ENCODE measurements at places on chromosomes 11 and 22.

DNA sequence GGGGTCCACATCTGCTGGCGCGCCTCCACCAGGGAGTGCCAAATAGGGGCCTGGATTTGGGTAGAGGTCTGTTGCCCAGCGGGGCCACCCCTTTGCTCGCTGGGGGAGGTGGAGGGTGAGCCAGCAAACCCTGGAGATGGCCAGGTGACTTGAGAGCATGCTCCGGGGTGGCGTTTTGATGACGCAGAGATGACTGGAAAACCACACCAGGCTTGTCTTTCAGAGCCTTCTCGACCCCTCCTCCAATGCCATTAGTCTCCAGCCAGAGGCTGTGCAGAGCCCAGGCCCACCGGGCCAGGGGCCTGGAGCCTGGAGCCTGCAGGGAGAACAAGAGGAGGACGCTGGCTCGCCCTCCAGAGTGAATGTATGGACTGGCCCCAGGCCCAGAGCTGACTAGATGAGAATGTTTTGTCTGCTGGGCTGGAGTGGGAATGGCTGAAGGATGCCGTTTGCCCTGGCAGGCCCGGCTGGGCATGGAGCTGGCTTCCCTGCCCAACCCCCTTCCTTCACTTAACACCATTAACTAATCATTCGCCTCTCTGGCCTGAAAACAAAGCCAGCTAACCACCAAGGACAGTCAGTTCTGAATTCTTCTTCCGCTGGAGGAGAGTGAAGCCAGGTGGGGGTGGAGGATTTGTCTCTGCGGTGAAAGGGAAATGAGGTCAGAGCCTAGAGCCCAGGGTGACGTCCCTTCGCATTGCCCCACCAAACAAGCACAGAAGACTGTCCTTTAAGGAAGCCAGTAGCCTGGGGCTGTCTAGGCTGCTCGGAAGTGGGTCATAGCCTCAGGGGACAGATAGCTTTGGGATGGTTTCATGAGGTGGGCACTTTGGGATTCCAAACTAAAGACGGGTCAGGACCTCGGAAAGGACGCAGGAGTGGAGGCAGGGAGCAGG, 1.6 kb upstream of the MCAM start:
- DNase-seq: peak; percentile 53

DNA sequence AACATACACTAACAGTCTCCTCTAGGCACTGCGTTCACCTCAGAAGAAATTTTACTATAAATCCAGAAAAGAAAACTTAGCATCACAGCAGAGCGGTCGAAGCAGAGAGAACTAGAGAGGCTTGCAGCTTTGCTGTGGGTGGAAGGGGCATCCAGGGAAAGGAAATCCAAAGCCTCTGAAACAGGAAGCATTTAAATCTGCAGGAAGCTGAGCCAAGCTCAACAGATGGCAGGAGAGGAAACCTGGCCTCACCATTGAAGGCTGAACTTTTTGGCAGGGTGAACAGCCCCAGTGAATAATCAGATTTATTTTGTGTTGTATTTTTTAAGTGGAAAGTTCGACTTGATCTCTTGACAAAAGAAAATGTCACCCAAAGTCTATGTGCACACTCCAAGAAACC, 858.1 kb downstream of the OPCML start:
- no peak for DNase-seq

DNA sequence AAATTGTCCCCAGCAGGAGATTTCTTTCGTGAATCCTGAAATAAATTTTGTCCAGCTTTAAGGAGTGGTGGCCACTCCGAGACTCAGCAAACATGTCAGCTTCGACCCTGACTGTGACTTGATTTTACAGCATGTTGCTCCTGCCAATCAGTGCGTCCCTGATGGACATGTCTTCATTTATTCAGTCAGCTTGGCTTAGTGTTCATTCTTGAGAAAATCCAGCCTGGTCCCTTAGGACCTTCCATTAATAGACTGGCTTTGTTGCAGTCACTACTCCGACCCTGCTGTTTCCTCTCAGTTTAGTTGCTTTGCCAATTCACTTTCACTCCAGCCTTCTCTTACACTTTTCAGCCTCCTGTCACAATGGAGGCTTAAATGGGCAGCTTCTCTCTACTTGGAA, 30.5 kb downstream of the TMPRSS5 start:
- DNase-seq: no peak

GRCh38 chr11:59810911-59811259, 307 bp upstream of the MRPL16 start:
- no peak for DNase-seq

- no peak for DNase-seq
These were observed 39.7 kb downstream of the MPPED1 start for GRCh38 chr22:43451371-43452050.

DNA sequence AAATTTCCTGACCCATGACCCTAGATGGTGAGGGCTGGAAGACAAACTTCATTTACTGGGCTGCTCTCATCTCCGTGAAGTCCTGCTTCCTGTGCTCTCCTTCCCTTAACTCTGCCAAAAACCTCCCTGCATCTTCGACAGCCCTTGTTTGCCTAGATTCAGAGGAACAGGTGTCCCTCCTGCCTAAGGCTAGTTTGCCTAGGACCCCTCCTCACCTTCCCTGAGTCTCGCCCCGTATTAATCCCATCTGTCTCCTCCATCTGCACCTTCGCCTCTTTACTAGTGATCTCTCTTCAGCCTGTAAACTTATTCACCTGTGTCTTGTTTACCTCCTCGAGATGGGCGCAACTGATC, 33.1 kb downstream of the EIF3F start:
- DNase-seq: no peak

Measured in CD4-positive, alpha-beta T cell treated with Interleukin-10 for 1 hour (primary cell).